Left kidney (tissue), 8 donors: ENCODE measurements at places on chromosomes 2 and 18. TPM values are rescaled to one million over a fixed set of nuclear protein-coding genes. Genes with fewer than 3 reads are reported as not detected.

- no peak for DNase-seq
Observed at GRCh38 chr2:187581125-187581896, 27.1 kb upstream of the TFPI start.

DSG3 gene
- polyA plus RNA-seq: not detected

SNX17 gene
- 94.4 TPM for polyA plus RNA-seq

CTNNA2 gene
- polyA plus RNA-seq: 3.9 TPM
